ENCODE measurements at places on chromosomes 6 and 20.

- no peak for DNase-seq
These were observed 148.9 kb downstream of the CEBPB start for GRCh38 chr20:50339466-50339901.

- DNase-seq = no peak
These were observed 56.8 kb upstream of the FABP7 start for GRCh38 chr6:122722746-122723145.

DNA sequence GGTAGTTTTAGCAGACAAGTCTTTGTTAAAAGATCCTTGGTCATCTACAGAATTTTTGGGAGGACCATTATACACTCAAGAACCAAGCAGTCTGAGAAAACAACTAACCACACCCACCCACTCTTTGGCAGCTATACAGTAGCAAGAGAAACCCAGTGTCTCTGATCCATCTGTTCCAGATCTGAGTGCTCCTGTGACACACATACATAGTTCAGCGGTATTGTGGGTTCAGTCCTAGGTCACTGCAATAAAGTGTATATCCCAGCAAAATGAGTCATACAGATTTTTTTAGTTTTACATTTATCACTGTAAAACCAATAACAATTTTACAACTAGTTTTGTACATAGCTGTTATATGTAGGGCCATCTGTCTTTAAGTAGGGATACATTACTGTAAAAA is 47.4 kb upstream of the PAK5 start:
- DNase-seq = no peak

DNA sequence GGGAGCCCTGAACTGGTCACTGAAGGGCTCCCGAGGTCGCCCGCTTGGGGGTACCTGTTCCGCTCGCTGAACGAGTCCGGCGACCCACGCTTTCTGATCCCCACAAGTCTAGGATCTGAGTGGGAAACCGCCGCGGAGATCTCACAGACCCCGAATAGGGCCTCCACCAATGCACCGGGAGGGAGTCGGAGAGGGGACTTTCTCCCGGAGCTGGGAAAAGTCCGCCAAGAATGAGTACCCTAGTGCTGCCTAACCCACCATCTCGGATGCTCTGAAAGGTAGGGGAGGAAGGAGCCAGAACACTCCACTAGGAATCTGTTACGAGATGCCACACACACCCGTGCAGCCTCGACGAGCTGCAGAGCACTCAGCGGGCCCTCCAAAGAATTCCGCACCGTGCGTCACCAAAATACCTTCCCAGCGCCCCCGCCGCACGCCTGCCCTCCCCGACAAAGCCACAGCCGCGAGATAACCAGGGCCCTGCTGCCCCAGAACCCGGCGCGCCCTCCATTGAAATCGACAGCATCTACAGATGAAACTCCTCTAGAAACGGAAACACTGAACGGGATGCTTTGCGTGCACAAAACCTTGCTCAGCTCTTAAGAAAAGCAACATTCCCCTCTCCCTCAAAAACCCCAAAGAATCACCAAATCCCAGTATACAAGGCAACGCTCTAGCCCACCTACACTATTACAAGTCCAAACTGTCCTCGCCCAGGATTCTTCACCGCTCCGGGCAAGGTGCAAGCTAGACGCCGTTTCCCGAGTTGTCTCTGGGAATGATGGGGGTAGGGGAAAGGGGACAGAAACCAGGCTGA is 686 bp downstream of the COL12A1 start:
- DNase-seq = no peak

- DNase-seq = no peak
These were observed 920 bp downstream of the ZBTB12 start for GRCh38 chr6:31900917-31901414.

GRCh38 chr6:13715444-13715883 is 3.8 kb upstream of the RANBP9 start:
- no peak for DNase-seq

DNA sequence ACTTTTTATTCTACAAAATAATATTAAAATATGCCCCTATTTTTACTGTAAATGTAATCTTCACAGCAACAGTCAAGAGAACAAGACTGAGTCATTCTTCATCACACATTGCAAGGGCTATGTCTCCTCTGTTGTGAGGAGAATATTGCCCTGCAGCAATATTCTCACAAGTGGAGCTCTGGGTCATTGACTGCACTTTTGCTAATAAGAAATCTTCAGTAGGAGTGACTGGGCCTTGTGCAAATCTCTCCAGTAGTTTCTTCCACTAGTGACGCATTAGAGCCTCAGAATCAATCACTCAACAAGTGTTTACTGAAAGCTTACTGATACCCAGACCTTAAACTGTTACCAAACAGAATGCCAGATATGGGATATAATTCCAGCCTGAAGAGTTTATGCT is 49.1 kb downstream of the LAMA2 start:
- DNase-seq = no peak

DNA sequence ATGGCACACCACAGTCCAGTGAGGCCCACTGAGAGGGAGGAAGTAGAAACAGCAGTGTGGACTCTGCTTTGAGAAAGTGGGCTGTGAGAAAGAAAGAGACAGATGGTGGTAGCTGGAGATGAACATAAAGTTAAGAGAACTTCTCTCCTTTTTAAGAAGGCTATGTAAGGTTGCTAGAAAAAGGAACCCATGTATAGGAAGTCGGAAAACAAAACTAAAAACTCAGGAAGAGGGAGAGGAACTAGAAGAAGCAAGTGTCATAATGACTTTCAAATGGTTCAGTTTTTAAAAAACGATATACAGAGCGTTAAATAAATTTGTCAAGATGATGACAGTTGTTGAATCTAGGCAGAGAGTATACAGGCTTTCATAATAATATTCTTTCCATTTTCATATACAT is 25.4 kb upstream of the GMNN start:
- DNase-seq = no peak

- DNase-seq = no peak
These were observed 8.2 kb downstream of the CYB5R4 start for GRCh38 chr6:83867527-83868161.

GRCh38 chr20:47788741-47789080 is 3.4 kb upstream of the SULF2 start:
- DNase-seq = no peak

DNA sequence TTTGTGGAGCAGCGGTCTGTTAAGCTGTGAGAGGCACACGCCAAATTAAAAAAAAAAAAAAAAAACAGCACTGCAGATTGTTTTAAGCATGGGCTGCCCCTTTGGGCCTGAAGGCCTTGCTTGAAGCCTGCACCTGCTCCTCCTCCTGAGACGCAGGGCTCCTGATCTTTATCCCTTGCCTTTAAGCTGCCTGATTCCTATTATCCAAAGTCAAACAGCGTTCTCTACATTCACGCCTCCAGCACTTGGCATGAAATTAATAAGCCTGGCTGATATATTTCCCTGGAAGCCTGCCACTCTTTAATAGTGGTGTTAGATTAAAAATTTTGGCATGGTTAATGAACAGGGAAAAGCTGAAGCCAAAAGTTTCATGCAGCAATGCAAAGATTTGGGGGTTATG is 163.9 kb downstream of the FAXC start:
- no peak for DNase-seq

DNA sequence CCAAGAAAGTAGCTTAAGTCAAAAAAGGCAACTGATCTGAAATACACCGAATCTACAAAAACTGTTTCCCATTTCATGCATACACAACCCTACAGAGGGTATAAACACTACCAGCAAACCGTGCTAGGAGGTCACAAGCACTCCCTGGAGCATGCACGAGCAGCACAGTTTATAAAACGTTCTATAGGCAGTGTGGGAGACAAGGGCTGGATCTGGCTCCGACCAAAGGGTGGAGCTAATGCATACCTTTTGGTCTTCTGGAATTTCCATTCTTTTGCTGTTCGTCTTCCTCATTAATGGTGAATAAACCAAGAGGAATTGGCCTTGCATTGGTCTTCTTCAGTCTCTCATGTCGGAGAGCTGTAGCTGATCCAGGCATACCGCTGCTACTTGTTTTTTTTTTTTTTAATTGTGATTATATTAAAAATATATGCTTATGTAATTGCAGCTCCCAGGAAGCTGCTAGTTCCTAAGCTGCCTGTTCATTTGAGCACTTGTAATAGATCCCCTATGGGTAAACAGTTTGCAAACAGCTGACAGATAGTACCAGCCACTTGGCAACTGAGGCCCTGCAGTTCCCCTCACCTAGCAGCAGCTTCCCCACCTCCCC is 24.5 kb downstream of the MAP7 start:
- DNase-seq = no peak

GRCh38 chr20:59143326-59143725 is 20.3 kb upstream of the ZNF831 start:
- DNase-seq = no peak

DNA sequence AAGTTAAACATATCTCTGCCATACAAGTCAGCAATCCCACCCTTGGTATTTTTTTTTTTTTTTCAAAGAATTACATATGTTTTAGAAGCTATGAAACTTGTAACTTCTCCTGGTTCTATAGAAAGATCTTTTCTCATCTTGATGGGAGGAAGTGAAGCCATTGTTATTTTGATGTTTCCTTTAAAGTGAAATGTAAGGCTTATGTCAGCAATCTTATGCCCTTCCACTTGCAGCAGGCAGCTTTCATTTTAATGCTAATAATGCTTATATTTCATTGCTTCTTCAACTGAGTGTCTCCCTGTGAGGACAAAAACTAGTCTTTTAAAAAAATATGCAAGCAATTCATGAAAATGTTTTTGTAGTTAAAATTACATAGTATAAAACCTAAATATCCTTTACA is 1614.7 kb downstream of the KHDRBS2 start:
- DNase-seq = no peak

GRCh38 chr6:75719133-75719532 is 29.9 kb upstream of the MYO6 start:
- no peak for DNase-seq

DNA sequence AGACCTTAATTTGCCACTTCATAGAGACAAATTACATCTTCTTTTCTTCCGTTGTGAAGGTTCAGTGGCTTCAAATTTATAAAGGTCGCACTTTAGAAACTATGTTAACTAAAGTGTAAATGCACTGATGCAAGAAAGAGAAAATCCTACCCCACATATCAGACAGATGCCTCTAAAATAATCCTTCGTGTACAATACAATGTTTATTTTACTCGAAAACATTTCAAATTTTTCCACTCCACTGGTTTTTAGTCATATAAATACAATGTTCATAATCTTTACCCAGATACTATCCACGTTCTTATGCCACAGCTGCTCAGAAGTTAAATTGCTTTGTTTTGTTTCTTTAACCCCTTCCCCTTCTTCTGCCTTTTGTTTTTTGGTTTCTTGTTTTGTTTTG is 140.3 kb upstream of the LAMP5 start:
- no peak for DNase-seq

- DNase-seq = no peak
These were observed 62.9 kb downstream of the ARHGAP18 start for GRCh38 chr6:129647044-129647443.

GRCh38 chr20:38277691-38278090 is 17.2 kb upstream of the KIAA1755 start:
- DNase-seq = no peak

DNA sequence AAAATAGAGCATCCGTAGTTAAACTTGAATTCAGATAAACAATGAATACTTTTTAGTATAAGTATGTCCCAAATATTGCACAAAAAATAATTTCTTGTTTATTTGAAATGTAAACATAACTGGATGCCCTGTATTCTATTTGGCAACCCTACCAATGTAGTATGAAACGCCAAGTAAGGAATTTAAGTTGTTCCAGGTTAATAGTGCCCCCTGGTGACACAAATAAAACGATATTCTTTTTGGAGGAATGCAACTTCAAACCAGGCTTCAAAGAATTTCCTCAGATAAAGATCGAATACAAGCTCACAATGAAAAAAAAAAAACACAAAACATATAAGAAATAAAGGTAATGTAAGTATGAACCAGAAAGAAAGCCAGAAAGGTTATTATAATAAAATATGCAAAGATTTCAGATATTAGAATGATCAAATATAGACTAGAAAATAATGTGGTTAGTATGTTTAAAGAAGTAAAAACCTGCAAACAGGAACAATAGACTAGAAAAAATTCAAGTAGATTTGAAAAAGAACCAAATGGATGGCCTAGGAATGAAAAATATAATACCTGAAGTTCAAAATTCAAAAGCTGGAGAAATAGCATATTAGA is 18.4 kb upstream of the AKAP7 start:
- DNase-seq = peak; percentile 29

DNA sequence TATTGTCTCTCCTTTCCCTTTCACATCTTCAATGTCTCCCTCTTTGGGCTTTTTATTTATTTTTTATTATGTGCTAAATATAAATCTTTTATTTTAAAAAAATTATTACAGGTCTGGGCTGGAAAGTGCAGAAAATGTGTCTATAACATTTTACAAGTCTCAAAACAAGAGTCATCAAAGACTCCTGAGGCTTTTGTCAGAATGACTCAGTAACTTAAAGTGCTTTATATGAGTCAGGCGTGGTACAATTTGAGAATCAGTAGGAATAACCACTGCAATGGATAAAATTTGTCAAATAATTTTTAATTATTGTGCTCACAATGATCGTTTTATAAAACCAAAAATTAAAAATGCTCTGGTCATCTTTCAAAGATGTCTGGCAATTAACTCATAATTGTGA is 193.9 kb downstream of the MMUT start:
- no peak for DNase-seq

DNA sequence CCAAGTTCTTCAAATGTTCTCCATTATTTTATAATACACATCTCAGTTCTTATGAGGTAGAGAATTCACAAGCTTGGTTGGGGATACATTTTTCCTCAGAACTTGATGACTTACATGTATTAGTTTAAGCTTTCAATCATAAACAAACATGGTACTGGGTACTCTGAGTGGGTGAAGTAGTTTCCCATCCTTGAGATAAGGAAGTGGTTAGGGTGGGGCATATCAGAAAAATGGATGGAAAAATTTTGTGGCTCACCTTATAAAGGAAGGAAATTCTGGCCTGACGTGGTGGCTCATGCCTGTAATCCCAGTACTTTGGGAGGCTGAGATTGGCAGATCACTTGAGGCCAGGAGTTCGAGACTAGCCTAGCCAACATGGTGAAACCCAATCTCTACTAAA is 52.0 kb downstream of the CD164 start:
- no peak for DNase-seq

- DNase-seq = no peak
These were observed 17.7 kb upstream of the CCDC167 start for GRCh38 chr6:37517411-37517812.

- no peak for DNase-seq
These were observed 107.0 kb downstream of the ESR1 start for GRCh38 chr6:151914484-151914883.

- DNase-seq = no peak
These were observed 131.8 kb downstream of the QRSL1 start for GRCh38 chr6:106761160-106761559.

- no peak for DNase-seq
These were observed 906.8 kb downstream of the GRIK2 start for GRCh38 chr6:102300350-102300749.

GRCh38 chr6:99192561-99192960 is 156.9 kb downstream of the FAXC start:
- no peak for DNase-seq

- no peak for DNase-seq
These were observed 12.8 kb upstream of the TPD52L1 start for GRCh38 chr6:125140808-125141207.

DNA sequence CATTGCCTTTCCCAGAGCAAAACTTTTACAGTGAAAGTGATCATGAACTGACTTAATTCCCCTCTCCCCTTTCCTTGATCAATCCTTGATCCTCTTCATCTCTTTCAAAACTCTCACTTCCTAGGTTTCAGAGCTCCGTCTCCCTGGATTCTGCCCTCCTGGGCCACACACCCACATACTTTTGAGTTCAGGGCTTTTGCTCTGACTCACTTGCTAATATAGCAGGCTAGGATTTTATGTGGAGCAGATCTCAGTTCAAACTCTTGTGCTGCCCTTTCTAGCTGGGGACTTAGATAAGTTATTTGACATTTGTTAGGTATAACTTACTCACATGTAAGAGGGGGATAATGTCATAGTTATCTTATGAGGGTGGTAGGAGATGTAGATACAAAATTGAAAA is 109.1 kb upstream of the MLIP start:
- DNase-seq = no peak
